Activated CD4-positive, alpha-beta T cell treated with anti-CD3 and anti-CD28 coated beads, Interleukin-2, amount 50 U/mL, for 48 hours (primary cell): ENCODE measurements at places on chromosomes 2 and 18.

DNA sequence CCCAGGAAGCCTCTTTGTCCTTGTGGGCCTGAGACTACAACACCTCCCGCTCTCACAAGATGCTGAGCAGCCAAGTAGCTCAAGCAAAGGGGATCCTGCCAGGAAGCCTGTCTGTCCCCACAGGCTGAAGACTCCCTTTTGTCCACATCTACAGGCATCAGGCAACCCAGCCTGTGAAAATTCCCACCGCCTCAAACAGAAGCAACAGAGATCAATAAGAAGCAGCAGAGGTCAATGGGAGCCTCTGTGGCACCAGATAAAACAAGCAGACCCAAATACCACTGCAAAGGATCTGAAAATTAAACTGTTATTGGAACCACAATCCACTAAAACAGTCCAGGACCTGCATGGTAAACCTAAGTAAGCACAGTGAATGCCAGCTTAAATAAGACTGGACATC lies 48.5 kb downstream of the ASXL2 start:
- DNase-seq = no peak

- DNase-seq = no peak
These were observed 331.0 kb downstream of the CDH2 start for GRCh38 chr18:27845897-27846296.

DNA sequence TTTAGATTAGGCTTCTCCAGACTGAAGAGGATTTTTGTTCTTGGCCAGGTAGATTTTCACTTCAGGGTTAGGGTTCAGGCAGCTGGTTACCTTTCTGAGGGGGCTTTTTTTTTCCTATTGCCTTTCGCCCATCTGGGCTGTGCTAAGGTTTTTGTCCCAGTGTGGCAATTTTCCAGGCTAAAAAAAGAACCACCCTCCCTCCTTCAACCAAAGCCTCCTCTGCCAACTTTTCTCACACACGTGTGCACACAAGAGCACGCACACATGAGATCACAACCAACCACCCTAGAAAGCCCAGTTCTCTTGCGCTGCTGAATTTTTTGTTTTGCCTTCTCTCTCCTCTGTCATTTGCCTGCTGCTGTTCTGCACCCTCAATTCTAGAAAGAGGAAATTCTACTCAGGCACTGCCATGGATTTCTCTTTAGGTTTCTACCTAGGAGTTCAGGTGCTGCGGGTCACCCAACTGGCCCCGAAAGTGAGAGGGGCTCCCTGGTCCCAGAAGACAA lies 8.5 kb upstream of the CXCR4 start:
- DNase-seq = no peak

DNA sequence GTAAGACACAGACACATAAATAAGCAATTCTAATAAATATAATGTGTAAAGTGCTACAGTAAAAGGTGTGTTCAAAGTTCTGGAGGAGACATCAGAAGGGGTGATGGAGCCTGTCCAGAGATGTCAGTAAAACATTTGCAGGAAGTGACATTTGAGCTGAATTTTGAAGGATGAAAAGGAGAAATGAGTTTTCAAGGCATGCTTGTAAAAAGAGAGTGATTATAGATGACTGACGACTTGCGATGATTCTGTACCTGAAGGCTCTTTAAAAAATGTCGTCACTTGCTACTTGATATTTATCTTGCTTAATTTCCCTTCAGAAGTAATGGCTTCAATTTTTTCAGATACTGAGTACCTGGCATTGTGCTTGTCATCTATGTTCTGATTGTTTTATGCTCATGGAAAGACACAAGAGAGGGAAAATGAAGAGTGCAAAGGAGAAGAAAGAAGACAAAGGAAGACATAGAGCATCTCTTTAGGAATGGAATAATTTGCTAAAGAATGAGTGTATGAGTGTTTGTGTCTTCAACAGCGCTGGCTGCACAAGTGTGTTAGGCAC lies 73.9 kb downstream of the PLA2R1 start:
- DNase-seq = no peak

GRCh38 chr2:139876321-139876720 lies 1096.1 kb upstream of the NXPH2 start:
- no peak for DNase-seq

DNA sequence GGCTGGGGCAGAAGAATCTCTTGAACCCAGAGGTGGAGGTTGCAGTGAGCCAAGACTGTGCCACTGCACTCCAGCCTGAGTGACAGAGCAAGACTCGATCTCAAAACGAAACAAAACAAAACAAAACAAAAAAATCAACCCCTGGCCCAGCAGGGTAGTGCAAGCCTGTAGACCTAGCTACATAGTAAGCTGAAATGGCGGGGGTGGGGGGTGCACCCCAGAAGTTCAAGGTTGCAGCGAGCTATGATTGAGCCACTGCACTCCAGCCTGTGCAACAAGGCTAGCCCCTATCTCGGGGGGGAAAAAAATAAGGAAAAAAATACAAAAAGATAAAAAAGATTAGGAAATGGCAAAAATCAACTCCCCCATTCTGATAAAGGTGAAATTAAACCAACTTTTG lies 6.4 kb downstream of the ATL2 start:
- no peak for DNase-seq

DNA sequence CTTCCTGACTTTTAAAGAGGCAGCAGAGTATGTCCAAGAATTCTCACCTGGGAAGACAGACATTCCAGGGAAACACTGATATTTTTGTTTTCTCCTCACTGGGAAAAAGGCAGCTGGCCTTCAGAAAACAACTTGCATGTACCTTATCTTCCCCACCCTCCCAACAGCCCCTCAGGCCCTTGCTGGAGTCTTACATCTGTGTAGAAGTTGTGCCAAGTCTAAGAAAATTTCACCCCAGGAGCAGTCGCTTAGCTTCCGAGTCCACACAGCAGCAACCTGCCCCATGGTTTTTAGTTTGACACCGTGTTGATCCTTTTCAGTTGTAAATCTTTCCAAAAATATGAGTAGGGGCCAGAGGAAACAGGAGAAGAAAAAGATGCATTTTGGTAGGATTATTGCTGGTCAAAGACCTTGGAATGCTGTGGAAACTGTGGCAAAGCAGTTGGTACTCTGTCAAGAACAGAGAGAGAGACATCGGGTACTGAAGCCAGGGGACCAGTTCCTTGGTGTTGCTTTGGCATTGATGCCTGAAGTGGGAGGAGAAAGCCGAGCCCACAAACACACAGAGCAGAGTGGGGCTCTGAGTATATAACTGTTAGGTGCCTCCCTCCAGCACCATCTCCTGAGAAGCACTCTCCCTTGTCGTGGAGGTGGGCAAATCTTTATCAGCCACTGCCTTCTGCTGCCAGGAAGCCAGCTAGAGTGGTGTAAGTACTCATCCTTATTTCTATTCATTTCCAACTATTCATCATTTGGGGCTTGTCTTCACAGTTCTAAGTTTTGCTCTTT lies at the start of gene SLC14A1:
TSS of gene SLC14A1 (plus strand) at position 615 of the 789 bp plus-strand sequence. CDS start 6,140 bp downstream, outside the sequence.
- no peak for DNase-seq

DNA sequence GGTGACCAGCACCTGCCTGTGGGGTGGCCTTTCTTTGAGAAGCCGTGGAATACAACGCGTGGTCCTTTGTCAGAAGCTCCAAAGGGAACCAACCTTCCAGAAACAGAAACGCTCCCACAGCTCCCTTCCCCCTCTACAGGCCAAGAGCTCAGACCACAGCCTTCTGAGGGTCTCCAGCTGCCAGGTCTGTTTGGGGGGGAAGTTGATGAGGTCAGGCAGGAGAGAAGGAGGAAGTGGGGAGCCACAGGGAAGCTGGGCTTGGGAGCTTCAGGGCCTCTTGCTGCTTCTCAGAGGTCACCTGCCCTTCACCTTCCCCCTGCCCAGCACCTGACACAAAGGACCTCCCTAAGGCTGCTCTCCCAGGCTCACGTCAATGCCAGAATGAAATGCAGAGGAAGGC lies 287.7 kb upstream of the ID2 start:
- DNase-seq = no peak

DNA sequence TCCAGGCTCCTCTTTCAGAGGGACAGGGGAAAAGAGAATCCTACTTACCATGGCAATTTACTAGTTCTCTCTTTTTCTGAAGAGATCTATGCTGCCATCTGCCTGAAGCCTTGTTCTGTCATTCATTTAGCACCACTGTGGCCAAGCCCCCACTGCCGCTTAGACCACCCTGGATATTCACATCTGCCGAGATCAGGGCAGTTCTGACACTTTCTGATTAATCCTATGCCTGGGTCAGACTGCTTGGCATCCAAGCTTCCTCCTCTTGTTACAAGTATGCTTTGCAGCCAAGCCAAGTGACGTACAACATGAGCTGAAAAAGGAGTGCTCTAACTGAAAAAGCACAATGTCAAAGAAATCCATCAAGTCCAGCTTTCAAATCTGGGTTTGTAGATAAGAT lies 332.6 kb downstream of the SUCLG1 start:
- DNase-seq = no peak

DNA sequence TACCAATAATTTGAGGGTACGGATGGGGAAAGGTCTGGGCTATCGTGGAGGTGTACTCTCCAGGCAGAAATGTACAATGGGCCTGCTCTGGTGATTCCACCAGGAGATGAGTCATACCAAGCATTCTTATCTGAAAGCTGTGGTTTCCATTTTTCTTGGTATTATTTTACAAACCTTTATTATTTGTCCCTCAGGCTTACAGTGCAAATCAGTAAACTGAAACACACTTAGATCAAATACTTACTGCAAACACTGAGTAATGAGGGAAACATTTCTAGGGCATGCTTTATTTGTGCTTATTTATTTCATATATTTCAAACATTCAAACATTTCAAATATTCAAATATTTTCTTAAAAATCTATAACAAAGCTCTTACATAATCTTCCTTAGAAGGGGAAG lies 319.8 kb downstream of the RND3 start:
- DNase-seq = no peak

- DNase-seq = no peak
These were observed 190.6 kb downstream of the RAD51AP2 start for GRCh38 chr2:17327649-17328048.

DNA sequence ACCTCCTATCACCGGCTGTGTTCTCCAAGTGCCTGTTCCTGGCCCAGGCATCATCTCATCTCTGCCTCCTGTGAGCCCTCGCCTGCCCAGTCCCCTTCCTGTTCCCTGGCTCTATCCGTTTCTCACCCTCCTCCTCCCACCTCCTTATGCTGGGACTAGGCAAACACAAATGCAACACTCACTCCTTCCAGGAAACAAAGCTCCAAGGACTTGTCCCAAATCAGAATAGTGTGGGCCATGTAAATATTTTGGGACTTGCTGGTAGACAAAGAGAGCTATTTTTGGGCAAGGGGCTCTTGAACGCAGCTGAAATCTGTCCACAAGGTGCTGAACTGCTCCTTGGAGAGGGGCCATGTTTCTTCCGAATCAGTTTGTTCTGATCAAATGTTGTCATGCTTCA lies 25.3 kb downstream of the MBP start:
- DNase-seq = no peak

- DNase-seq = no peak
These were observed 18.2 kb downstream of the TTR start for GRCh38 chr18:31609886-31610285.

DNA sequence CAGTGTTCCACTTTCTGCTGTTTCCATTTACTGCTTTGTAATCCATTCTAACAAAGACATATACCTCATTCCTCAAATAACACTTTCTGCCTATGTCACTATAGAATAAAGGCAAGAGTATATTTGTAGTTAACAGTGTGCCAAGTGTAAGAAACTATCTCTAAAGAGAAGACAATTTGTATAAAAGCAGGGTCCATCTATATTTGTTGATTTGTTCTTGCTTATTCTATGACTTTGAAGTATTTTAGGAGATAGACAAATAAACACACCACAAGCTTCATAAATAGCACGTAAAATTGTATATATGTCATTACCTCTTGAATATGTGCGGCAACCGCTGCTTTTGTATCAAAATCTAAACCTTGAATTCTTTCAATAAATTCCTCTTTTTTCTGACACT lies 56.0 kb downstream of the CCDC88A start:
- no peak for DNase-seq

DNA sequence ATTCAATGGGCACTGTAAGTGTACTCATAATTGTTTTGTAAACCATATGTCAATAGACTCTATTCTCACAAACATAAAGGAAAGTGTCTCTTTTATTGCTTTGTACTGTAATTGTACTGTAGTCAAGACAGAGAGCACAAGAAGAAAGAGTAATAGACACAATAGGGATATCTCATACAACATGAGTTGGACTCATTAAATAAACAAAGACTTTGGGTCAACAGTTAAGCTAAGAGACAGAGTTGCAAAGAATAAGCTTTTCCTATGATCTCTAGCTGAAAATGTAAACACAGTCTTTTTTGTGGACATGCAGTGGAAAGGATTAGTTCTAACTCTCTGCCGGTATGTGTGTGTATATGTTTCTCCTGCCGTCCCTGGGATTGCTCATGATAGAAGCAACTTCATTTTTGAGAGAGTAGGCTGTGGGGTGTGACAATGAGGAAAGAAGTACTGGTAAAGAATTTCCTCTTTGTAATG lies 13.9 kb upstream of the KYNU start:
- DNase-seq = no peak

GRCh38 chr2:170292415-170292814 lies 114.5 kb downstream of the MYO3B start:
- no peak for DNase-seq

DNA sequence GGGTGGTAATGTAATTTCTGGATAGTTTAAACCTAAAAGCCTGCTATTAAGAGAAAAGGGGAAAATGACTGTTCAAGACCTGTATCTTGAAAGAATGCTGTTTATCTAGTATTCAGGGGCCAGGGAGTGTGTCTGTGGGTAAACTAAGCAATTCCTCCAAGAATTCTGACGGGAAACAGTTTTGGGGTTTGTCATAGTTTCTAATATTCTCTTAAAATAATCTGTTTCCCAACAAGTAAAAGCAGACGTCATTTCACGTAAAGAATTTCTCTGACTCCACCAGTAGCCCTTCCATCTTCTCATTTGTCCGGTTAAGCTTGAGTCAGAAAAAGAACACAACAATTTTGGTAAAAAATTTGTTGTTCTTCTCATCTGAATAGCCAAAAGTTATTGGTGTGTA lies 232.1 kb upstream of the EPAS1 start:
- no peak for DNase-seq

DNA sequence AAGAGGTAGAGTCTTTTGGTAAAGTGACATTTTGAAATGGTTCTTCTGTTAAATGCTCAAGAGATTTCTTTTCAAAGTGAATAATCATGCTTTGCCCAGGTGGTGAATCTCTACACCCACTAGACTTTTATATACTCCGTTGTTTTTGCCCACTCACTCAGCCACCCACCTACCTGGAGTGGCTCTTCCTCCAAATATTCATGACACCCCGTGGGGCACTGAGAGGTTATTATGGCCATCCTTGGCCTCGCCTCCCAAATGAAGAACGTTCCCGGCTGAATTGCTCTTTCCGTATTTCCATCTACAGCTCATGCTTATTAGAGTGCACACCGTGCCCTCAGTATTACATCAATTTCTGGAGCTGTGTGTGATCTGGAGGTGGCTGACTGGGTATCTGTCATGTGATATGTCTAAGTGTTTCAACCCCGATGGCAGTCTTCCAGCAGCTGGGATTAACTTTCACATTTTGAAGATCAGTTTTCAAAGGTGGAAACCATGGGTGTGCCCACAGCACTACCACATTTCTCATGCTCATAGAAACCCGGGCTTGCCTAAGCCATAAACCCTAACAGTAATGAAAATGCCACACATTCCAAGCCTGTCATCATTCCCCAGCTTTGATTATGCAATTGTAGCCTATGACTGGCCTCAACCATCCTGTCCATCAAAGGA lies 406.6 kb upstream of the MMADHC start:
- DNase-seq = no peak
